Activated CD4-positive, alpha-beta T cell treated with anti-CD3 and anti-CD28 coated beads, Interleukin-2, amount 10 ng/mL, durations not matched to agents 24 days and 14 days (primary cell): ENCODE measurements at places on chromosomes 6 and 20. TPM values are rescaled to one million over a fixed set of nuclear protein-coding genes. Genes with fewer than 3 reads are reported as not detected.
A peak's percentile ranks its signal among the peaks of the same experiment; 100 is the strongest.

The LTA gene
- 622 and 631 TPM in 2 replicates for total RNA-seq

The RNF144B gene
- total RNA-seq, result 0.19 and 0.40 TPM in 2 replicates

The TDRD6 gene
- not detected in 2 replicates for total RNA-seq

The OR12D3 gene
- not detected in 2 replicates for total RNA-seq

The MPC1 gene
- 17.1 and 18.1 TPM in 2 replicates for total RNA-seq

The CCM2L gene
- not detected in 2 replicates for total RNA-seq

The HSPA1L gene
- 1.8 and 2.5 TPM in 2 replicates for total RNA-seq

The HLA-DQA1 gene
- 3.6 and 4.0 TPM in 2 replicates for total RNA-seq

The TAGAP gene
- 183 and 187 TPM in 2 replicates for total RNA-seq

The ELOVL4 gene
- 0.88 and 0.89 TPM in 2 replicates for total RNA-seq

The PGM3 gene
- 19.7 and 24.7 TPM in 2 replicates for total RNA-seq

The EGFL8 gene
- 8.6 and 9.7 TPM in 2 replicates for total RNA-seq

- no peak overlapping the region for H3K4me3 ChIP-seq
- DNase-seq, result peak; percentile 89
- H3K27ac ChIP-seq, result no peak overlapping the region
- peaks cover 30% of the 10 kb centered on the region for H3K4me1 ChIP-seq
Observed at GRCh38 chr6:89368107-89368506, 15.6 kb upstream of the UBE2J1 start.

GRCh38 chr6:166437661-166438060, 54.9 kb upstream of the MPC1 start:
- H3K4me1 ChIP-seq, result peaks cover 6% of the 10 kb centered on the region
- H3K27ac ChIP-seq, result no peak overlapping the region
- H3K4me3 ChIP-seq, result no peak overlapping the region
- H3K27me3 ChIP-seq, result peaks cover 18% of the 10 kb centered on the region
- no peaks in the 10 kb centered on the region for H3K36me3 ChIP-seq

DNA sequence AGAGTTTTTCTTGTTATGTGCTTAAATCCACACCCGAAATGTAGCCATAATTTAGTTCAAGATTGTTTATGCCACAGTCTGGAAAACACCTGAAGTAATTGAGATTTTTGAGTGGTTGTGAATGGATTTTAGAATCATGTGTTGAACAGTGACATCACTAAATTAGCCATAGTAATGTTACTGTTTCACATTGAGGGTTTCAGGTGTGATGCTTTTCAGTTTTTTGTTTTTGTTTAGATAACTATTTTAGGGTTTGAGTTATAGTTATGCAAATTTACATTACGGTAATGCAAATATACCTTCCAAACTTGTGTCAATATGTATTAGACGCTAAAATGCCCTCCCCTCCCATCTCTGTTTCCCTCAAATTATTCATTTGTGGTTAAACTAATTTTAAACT, 22.9 kb downstream of the QKI start:
- no peak for DNase-seq
- H3K4me3 ChIP-seq, result no peak overlapping the region
- H3K36me3 ChIP-seq, result no peaks in the 10 kb centered on the region
- no peaks in the 10 kb centered on the region for H3K27me3 ChIP-seq
- no peak overlapping the region for H3K27ac ChIP-seq

GRCh38 chr6:16227048-16227562, 11.3 kb upstream of the GMPR start:
- no peaks in the 10 kb centered on the region for H3K4me1 ChIP-seq
- H3K4me3 ChIP-seq, result no peak overlapping the region
- no peaks in the 10 kb centered on the region for H3K36me3 ChIP-seq
- no peak overlapping the region for H3K27ac ChIP-seq

GRCh38 chr6:155011809-155012291, 16.7 kb downstream of the TIAM2 start:
- H3K36me3 ChIP-seq, result peaks cover 2% of the 10 kb centered on the region
- DNase-seq, result no peak
- H3K4me1 ChIP-seq, result peaks cover 5% of the 10 kb centered on the region
- no peak overlapping the region for H3K27ac ChIP-seq
- peaks cover 14% of the 10 kb centered on the region for H3K27me3 ChIP-seq

- H3K36me3 ChIP-seq, result no peaks in the 10 kb centered on the region
- H3K27ac ChIP-seq, result no peak overlapping the region
- peaks cover 7% of the 10 kb centered on the region for H3K27me3 ChIP-seq
- H3K4me3 ChIP-seq, result no peak overlapping the region
Observed at GRCh38 chr20:19815553-19815991, 57.5 kb downstream of the RIN2 start.

GRCh38 chr6:102114402-102114801, 720.9 kb downstream of the GRIK2 start:
- H3K36me3 ChIP-seq, result no peaks in the 10 kb centered on the region
- H3K27me3 ChIP-seq, result no peaks in the 10 kb centered on the region
- no peaks in the 10 kb centered on the region for H3K4me1 ChIP-seq
- H3K27ac ChIP-seq, result no peak overlapping the region

GRCh38 chr6:16840291-16840690, 79.0 kb upstream of the ATXN1 start:
- no peak overlapping the region for H3K4me3 ChIP-seq
- H3K27me3 ChIP-seq, result peaks cover 16% of the 10 kb centered on the region
- no peaks in the 10 kb centered on the region for H3K36me3 ChIP-seq
- H3K4me1 ChIP-seq, result peaks cover 30% of the 10 kb centered on the region
- no peak for DNase-seq
- no peak overlapping the region for H3K27ac ChIP-seq
